ENCODE measurements at places on chromosomes 13 and 19.
A peak's percentile ranks its signal among the peaks of the same experiment; 100 is the strongest.

DNA sequence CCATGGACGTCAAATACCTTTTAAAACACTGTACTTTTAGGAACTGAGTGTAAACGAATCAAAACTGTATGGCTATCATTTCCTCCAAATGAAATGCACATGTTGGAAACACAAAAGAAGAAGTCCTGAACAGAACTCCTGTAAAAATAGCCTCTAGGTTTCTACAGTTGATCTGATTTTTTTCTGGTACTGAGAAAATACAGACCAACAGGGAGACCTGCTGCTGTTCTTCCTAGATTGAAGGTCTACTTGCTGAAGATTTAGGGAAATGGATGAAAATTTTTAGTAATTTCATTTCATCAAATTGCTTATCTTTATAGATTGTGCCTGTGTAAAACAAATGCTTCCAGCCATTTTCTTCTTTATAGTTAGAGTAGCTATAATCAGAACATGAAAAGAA lies 520.4 kb downstream of the SLITRK6 start:
- DNase-seq: no peak

DNA sequence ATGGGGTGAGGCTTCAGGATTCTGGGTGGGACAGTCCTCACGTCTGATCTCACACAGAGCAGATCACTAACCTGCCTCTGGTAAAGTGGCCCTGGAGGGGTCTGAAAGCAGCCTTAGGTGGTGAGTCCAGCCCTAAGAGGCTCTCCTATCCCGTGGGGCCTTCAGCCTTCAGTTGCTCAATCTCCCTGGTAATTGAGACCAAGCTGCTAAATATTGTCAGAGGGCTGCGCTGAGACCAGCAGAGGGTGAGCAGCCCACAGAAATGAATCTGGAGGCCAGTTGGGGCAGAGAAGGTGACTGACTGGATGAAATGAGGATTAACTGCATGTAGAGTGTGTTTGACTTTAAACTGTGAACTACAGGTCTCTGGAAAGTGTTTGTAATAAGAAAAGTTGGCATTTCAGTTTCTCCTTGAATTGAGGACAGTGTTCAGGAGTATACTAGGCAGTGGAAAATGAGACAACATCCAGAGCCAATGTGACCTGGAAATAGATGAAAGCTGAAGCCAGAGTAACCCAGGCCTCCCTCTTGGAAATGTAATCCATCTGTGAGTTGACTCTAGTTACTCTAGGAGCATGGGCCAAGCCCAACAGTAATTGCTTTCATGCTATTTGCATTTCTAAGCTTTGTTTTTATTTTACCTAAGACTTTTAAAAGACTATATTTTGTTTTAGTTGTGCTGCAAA lies 14.3 kb upstream of the HSPH1 start:
- no peak for DNase-seq

DNA sequence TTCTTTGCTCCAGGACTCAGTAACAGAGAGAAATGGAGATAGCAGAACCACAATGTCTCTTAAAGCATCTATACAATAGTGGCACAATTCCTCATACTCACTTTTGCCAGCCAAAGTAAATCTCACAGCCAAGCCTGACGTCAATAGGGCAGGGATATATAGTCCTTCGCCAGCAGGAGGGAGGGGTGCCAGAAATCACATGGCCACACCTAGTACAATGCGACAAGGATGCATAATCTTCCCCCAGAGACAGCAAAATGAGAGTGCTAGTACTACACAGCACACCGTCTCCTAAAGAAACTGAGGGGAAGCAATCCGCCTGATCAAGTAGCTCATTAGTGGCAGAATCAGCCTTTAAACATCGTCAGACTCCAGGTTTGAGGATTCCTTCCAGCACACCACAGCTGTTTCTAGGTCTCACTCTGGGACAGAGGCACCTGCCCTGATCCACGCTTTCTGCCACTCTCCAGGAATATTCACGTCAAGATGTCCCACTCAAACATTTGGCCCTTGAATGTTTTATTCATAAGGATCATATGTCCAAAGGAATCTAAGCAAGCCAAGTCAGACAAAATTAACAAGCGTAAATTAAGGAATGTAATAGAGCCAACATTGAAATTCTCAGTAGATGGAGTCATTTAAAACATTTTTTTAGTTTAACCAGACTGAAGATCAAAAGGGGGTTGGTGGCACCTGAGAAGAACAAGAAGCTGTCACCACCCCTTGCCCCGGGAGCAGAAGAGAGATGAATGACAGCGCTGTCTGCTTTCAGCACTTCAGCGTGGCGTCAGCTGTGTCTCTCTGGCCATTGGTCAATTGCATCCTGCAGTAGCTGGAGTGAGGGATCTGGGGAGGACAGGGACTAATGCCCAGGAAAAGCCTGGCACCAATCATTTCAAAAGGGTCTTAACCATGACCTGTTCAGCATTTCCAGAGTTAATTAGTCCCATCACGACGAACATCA lies 63.5 kb upstream of the SERP2 start:
- DNase-seq: no peak

- DNase-seq: no peak
These were observed 48.8 kb downstream of the BICRA start for GRCh38 chr19:47657719-47658118.

DNA sequence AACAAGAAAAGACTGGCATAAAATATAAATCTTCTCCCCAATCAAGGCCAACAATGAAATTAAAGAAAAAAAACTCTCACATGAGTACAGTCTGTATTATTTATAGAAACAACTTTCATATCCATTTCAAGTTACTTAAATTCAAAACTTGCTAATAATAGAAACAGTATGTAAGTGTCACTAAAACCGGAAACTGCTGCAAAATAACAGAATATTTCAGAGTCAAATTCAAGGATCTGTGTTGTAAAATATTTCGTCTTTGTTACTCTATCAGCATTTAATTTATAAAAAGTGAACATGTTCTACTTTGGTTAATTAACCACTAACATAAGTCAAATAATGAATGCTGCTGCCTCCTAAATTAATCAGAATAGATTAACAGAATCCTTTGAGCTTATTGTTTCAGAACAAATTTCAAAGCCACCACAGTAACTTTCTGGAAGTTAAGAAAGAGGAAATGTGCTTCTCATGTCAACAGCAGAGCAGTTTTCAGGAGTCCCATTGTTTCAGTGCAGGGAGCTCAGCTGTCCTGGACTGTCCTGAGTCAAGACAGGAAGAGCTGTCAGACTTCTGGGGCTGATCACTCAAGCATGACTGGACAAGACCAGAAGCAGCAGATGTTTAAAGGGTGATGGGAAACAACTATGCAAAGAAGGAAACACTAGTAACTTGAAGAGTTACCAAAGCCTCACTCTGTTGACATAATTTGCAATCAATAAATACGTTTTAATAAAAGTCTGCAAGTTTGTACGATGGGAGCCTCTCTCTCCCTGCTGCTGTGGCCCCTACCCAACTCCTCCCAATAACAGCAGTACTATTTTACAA lies 76.9 kb downstream of the FOXO1 start:
- DNase-seq: no peak

GRCh38 chr19:13790354-13790753 lies 4.9 kb upstream of the ZSWIM4 start:
- DNase-seq: peak; percentile 62

Measured in activated CD8-positive, alpha-beta memory T cell treated with anti-CD3 and anti-CD28 coated beads, Interleukin-2, amount 10 ng/mL, durations not matched to agents 7 days and 5 days (primary cell).